ENCODE measurements at places on chromosomes 11 and 22.

DNA sequence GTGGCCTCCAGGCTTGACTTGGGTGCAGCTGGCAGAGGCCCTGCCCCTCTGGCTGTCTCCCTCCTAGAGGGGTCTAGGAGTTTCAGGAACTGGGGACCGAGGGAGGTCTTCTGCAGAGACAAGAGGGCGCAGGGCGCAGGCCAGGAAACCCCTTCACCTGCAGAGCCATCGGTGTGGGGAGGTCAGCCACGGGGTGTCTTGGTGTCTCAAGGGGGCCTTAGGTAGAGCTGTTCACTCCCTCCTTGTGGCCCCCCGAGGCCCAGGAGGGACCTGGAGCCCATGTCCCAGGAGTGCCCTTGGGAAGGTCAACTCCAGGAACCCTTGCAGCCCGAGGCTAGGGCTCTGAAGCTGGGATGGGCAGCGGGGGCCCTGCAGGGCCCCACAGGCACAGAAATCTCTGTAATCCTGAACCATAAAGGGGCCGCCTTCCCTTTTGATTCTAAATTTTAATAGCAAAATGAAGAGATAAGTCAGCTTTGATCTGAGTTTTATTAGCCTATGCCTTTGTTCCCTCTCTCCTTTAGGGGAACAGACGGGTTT is 31.4 kb upstream of the TH start:
- no peak for DNase-seq

DNA sequence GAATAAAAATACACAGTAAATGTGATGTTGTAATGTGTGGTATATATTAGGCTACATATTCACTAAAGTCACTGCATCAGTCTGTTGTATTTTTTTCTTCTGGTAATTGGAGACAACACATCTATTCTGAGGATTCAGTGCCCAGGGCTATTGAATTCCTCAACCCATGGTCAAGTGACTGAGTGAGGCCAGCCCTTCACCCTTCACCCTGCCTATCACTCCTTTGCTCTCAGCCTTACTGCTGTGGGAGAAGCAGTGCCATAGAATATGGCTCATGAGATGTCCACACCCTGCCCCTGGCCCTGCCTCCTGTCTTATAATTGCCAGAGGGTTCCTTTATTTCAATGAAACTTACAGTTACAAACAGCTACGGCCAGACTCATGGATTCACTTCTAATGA is 295.6 kb downstream of the NTM start:
- DNase-seq: no peak

DNA sequence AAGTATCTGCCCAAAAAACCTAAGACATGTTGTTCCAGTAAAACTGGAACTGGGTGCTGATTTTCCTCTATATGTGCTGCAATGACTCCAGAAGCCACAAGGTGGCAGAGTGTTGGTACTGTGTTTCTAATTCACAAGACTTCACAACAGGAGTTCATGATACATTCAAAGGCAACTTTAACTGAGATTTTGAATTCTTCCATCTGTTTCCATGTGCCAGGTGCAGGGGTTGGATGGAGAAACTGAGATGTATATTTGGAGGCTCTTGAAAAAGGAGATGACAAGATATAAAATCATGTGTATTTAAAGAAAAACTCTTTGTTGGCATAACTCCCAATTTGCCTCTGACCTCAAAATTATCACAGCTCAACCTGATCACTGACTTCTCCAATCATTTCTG is 1098.6 kb upstream of the CCDC90B start:
- DNase-seq: no peak

- no peak for DNase-seq
Observed at GRCh38 chr11:1893581-1894359, 2.1 kb upstream of the PRR33 start.

- no peak for DNase-seq
Observed at GRCh38 chr11:77244277-77245027, 57.0 kb downstream of the GDPD4 start.

DNA sequence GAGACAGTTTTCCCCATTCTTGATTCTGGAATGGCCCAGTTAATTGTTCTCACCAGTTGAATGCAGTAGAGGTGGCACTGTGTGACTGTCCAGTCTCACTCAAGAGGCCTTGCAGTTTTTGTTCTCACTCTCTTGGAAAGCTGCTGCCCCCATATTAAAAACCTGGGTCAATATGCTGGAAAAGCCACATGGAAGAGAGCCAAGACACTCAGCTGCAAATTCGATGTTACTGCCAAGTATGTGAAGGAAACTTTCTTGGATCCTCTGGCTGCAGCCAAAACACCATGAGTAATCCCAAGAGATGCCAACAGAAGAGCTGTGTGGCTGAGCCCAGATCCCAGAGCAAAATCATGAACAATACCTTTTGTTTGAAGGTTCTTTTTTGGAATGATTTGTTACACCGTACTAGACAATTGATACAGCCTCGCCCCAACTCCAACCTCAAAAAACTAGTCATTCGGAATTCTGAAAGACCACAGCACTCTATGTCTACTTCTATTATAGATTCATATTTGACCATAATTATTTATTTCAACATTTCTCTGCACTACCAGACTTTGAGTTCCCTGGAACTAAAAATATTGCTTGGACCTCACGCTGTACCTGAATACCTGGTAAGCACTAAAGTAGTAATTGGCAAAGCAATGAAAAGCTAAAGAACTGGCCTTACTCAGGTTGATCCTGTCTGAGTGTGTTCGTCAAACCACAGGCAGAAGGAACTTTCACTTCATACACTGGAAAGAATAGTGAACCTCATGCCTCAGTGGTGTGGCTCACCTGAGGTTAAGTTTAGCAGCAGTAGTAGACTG is 378.8 kb downstream of the ETS1 start:
- DNase-seq: no peak

DNA sequence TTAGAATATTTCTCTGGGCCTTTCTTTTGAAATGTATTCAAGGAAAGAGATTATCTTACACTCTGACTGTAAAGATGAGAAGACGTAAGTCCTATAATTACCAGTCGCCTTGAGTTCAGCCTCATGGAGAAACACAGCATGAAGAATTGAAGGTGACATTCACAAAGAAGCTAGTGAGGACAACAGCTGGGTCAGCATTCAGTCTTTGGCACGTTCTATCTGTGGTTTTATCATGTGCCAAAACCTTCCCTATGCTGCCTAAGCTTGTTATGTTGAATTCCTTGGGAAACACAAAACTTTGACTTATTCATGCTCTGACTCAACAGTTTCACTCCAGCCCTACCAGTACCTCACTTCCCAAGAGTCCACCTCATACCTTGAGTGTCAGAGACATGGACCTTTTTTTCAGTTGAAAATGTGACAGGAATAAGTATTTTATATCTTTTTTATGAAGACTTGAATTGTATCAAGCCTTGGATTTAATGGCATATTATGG is 198.8 kb upstream of the KIRREL3 start:
- no peak for DNase-seq

DNA sequence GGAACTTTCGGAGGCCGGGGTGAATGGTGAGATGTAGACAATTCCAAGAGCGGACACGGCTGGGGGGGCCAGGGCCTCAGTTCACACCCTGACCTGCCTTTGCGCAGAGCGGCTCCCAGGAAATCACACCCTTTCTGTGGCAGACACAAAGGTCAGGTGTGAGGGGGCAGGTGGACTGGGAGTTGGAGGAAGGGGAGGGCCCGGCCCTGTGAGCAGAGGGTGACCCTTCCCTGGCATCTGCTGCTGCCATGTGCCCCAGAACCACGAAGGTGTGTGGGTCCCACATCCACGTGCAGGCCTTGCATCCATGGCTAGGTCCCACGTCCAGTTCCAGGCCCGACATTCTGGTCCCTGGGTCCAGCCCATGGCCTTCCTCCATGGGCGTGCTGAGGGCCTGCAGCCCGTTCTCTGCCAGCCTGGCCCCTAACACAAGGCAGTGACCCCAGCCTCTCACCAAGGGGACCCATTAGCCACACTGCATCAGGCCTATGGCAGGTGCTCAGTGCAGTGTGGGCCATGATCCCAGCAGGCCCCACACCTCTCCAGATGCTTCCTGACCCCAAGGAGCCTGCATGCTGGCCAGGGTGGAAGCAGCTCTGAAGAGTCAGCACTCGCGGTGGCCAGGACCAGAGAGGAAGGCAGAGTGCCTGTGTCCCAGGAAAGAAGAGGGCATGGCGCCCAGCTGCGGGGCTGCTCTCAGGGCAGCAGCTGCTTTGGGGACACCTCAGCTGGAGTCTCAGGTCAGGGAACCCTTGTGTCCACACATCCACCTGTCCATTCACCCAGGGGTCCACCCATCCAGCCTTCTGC is 18.9 kb upstream of the PIM3 start:
- DNase-seq: no peak

DNA sequence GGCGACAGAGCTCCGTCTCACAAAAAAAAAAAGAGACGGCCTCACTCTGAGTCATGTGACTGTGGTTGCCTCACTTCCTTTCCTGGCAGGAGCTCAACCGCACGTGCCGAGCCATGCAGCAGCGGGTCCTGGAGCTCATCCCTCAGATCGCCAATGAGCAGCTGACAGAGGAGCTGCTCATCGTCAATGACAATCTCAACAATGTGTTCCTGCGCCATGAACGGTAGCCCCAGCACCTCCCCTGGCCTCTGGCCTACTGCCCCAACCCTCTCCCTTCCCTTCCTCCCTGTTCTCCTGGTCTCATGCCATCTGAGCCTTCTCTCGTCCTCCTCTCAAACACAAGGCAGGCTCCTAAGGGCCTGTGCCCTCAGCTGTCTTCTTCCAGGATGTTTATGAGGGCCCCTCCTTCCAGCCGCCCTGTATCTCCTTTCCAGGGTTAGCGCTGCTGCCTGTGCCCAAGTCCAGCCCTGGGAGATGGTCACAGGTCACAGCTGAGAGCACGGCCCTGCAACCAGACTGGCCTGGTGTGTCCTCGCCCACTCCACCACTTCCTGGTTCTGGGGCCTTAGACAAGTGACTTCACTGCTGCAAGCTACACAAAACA is 30.7 kb downstream of the TOM1 start:
- no peak for DNase-seq

DNA sequence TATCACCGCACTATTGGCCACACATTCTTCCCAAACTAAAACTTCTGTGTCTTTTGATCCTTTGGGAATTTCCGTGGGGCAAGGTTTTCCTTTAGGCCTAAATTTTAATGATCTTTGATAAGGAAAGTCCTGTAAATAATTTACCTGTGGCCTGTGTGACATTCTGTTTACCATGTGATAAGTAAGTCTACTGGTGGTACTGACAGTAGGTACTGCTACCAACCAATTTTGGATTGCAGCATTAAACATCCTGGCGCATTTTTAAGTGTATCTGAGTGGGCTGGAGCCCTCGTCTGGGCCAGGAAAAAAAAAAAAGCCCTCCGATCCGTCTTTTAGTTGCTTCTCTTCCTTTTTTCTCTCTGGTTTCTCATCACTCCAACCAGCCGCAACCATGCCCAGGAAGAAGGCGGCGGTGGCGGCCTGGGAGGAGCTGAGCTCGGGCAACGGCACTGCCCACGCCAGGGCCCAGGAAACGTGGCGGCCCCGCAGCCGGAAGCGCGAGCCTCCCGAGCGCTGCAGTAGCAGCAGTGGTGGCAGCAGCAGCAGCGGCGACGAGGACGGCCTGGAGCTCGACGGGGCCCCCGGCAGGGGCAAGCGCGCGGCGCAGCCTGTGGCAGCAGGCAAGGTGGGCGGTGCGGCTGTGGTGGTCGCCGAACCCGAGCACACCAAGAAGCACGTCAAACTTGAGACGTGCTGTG is 33.6 kb downstream of the ASRGL1 start:
- no peak for DNase-seq

DNA sequence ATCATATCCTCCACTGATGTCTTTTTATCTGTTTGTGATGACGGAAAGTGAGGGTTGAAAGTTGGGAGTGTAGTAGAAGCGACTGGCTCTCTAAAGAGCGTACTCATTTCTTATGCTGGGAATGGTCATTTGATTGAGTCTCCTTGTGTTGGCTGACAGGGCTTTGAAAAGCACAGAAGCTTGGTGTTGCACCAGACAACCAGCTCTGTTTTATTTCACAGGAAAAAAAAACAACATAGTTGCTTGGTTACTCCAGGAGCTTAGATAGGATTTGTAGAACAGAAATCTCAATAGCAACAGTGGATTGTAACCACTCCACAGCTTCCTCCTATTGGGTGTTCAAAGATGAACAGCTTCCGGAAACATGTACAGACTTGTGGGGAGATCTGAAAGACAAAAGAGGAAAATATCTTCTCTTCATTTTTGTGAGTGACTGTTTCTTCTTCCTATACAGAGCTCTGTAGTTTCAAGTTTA is 2.7 kb downstream of the RBM14 start:
- no peak for DNase-seq

- no peak for DNase-seq
Observed at GRCh38 chr11:43419460-43419859, 60.7 kb downstream of the TTC17 start.

- no peak for DNase-seq
Observed at GRCh38 chr11:130721736-130722135, 194.5 kb downstream of the SNX19 start.

- DNase-seq: no peak
Observed at GRCh38 chr11:68423481-68423880, 37.1 kb upstream of the PPP6R3 start.

GRCh38 chr11:12149672-12150225 is 39.4 kb downstream of the MICAL2 start:
- DNase-seq: no peak

DNA sequence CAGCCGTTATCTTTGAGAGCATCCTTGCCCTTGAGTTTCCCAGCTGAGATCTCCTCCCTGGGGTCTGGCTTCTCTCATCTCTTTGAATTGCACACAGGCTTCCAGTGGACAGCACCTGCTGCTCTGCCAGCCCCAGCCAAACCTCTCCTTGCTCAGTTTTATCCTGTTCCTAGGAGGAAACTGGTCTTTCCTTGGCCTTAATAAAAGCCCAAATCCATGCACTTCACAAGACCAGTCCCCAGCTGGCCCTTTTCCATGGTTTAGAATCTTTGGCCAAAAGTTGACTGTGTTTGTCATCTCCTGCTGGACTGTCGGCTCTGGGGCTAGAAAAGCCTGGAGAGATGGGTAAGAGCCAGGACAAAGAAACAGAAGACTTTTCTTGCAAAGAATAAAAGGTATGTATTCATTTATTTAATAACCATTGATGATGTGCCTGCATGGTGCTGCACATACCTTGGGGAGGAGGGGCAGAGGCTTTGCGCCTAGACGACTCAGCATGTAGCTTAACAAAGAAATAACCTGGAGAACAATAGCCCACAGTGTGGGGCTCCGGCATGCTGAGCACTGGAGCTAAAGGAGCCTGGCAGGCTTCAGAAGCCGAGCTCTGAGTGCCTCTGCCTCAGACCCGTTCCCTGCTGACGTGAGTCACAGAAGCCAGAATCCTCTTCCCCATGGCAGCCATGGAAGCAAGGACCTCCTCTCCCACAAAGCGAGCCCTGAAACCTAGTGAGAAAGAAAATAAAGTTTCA is 319.3 kb upstream of the B3GAT1 start:
- DNase-seq: no peak

- no peak for DNase-seq
Observed at GRCh38 chr11:17901481-17901880, 111.4 kb downstream of the SERGEF start.

GRCh38 chr22:27318516-27318915 is 483.0 kb downstream of the MN1 start:
- no peak for DNase-seq

Data from stimulated activated CD8-positive, alpha-beta memory T cell treated with anti-CD3 and anti-CD28 coated beads, Interleukin-7, amount 100 ng/mL, for 1 hour (primary cell).